Foreskin melanocyte (primary cell): ENCODE measurements at places on chromosomes 6 and 20.
A peak's percentile ranks its signal among the peaks of the same experiment; 100 is the strongest.

- no peak for DNase-seq
Observed at GRCh38 chr6:116507324-116507723, 4.1 kb upstream of the CALHM5 start.

DNA sequence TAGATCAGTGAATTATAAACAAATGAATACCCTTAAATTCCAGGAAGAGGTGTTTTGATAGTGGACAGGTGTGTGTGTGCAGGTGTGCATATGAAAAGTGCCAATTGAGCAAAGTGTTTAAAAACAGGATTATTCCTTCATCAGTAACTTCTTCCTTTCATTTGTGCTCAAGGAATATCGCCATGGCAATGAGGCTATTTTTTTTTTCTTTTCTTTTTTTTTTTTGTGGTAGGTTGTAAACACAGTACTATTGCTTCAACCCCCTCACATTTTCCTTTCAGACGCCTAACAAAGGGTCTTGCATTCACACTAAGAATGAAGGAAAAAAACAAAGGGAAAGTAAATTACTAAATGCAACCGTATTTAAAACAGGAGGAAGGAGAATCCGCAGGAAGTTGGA, 2.0 kb upstream of the HSPA1B start:
- DNase-seq: no peak

GRCh38 chr6:11851387-11851786, 72.8 kb upstream of the ADTRP start:
- no peak for DNase-seq

DNA sequence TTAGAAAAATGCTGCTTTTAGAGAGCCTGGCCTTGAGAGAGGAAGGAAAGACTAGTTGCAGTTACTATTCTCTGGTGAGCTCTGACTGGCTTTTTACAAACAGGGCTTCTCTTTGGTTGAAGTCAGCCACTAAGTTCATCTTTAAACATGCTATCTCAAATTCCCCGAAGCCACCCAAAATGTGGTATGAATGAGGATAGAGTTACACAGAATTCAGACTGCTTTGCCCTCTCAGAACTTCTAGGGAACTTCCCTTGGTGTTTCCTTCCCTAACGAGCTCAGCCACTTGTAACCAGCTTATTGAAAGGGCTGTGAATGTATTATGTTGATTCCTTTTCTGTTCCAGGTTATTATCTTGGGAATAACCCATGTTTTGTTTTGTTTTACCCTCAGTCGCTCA, 73.5 kb downstream of the EFHC1 start:
- DNase-seq: no peak

DNA sequence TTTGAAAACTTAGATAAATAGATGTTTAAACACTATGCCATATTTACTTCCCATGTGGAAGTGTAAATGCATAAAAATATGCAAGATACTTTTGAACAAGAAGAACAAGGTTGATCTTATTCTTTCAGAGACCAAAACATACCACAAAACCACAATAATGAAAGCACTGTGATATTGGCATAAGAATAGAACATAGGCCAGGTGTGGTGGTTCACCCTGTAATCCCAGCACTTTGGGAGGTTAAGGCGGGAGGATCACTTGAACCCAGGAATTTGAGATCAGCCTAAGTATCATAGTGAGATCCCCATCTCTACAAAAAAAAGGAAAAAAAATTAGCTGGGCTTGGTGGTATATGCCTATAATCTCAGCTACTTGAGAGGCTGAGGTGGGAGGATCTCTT, 66.5 kb downstream of the KCNS1 start:
- no peak for DNase-seq

DNA sequence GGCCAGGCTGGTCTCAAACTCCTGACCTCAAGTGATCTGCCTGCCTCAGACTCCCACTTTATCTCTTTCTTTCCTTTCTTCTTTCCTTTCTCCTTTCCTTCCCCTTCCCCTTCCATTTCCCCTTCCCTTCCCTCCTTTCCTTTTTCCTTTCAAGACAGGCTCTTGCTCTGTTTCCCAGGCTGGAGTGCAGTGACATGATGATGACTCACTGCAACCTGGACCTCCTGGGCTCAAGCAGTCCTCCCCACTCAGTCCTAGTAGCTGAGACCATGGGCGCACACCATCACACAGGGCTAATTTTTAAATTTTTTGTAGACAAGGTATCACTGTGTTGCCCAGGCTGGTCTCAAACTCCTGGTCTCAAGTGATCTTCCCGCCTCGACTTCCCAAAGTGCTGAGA, 377.6 kb upstream of the ZFP64 start:
- no peak for DNase-seq

DNA sequence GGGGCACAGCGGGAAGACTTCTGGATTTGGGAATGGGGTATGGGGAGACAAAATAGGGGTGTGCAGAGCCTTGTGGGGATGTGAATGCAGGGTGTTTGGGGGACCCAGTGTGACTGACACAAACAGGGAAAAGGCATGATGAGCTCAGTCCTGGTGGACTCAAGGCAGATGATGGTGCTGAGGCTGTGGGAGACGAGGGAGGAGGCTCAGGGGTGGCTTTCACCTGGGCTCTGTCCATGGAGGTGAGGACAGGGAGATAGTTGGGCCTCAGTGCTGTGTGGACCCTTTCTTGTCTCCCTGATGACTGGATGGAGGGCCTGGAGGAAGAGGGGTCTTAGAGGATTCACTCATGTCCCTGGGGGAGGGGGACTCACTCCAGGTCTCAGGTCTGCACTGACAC, 26.2 kb upstream of the MICB start:
- DNase-seq: no peak

DNA sequence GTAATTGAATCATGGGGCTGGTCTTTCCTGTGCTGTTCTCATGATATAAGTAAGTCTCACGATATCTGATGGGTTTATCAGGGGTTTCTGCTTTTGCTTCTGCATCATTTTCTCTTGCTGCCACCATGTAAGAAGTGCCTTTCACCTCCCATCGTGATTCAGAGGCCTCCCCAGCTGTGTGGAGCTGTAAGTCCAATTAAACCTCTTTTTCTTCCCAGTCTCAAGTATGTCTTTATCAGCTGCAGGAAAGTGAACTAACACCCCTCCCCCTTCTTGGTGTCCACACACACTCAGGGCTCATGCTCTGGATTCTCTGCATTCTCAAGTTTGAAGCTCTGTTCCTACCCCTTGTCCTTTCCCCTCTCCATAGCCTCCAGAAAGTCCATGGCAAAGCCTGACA, 107.1 kb downstream of the THBS2 start:
- no peak for DNase-seq

DNA sequence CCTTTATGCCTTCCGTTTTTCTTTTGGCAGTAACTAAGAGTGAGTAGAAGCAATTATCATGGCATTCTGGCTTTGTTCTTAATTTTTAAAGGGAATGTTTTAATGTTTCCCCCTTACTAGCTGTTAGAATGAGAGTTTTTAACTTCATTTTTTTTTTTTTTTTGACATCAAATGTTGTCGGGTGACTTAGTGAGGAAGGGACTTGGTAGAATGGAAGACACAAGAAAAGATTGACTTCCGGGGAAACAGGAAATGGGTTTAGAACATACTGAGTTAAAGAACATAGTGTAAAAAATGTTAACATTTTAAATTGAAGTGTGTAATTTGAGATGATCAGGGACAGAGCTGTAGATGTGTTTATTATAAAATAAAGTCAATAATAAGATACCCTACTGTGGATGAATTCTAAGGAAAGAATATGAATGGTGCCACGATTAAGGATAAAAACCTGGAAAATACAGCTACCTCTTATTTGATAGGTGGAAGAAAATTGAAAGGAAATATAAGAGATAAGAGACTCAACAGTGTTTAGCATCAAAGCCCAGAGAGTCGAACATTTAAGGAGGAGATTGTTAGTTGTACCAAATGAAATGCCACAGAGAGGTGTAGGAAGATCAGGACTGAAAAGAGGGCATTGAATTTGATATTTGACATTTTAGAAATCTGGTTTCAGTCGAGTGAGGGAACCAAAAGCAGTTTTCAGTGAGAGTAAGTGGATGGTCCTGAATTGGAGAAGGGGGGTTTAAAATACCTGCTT, 9.4 kb downstream of the HSF2 start:
- no peak for DNase-seq

- peak; percentile 49 for DNase-seq
Observed at GRCh38 chr6:72622094-72622940, 453 bp downstream of the KCNQ5 start.

DNA sequence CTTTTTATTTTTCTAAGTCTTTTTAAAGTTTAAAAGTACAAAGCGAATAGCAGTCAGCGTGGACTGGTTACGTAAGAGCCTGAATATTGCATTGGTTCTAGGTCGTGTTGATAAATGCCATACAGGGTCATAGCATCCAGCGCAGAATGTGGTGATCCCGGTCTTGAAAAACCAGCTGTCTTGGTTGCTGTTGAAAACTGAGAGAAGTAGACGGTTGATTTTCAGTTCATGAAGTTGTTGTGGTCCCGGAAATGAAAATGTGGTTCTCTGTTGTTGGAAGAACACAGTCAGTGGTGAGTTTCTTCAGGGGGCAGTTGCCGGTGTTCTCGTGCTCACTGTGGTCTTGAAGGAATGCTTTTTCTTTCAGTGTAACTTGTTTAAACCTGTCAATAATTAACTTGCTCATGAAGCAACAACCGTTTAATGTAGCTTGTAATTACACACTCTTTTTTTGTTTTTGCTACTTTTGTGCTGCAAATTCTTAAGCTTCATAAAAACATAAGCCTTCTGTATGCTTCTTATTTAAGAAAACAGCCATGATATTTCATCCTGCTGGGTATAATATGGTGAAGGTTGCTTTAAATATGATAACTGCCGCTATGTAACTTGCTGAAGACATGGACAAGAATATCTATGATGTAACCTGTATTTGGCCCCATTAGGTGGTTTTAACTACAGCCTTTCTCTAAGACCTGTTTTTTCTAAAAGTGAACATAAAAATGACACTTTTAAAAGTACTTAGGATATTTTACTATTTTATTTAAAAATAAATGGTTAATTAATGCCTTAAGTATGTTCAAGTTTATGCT, 64.8 kb upstream of the KIF25 start:
- no peak for DNase-seq

DNA sequence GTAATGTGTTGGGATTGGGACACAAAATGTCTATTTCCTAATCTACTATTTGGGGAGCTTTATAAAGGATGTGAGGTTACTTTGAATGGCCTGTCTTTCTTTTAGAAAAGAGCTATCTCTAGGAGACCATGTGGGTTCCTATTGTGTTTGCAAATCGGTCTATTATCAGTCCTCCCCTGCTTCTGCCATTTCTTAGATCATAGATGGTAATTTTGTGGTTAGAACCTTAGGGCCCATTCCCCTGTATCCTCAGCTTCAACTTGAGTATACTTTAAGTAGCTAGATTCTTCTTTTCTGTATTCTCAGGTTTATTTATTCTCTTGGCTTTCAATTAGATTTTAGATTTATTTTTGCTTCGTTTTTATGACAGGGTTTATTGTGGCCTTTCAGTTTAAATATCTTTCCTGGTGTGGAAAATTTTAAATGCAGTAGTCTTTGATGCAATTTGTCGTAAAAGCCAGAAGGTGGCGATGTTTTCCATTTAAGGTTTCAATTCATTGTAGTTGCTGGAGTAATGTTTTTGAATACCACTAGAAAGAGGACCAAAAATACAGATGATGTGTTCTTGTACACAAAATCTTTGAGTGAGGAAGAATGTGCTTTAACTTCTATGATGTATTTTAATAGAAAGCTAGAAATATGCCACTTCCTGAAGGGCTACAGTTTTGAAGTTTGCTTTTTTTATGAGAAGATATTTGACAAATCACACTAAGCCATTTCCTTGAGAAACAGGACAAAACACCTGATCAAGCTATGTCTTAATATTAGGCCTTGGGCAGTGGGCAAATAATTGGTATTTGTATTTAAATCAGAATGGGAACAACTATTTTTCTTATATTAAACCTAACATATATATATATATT, 20.3 kb downstream of the TBPL1 start:
- DNase-seq: peak; percentile 38

DNA sequence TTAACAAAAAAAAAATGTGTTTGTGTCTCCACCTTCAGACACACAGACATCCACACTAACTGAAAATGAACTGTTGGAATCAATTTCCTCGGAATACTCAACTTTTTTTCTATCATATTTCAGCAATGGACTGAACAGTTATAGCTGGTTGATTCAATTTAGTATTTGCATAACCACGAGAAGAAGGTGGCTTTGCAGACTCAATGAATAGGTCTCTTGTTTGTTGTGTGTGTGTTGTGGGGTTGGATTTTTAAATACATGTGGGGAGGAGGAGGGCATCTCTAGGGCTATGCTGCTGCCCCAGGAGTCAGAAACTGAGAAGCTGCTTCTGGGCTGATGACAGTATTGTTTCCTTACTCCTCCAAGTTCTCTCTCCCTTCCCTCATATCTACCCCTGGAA, 28.7 kb downstream of the TFAP2A start:
- peak; percentile 73 for DNase-seq

- no peak for DNase-seq
Observed at GRCh38 chr6:45983062-45983461, 32.6 kb downstream of the CLIC5 start.

- no peak for DNase-seq
Observed at GRCh38 chr20:63704749-63705117, 3.0 kb downstream of the ARFRP1 start.

DNA sequence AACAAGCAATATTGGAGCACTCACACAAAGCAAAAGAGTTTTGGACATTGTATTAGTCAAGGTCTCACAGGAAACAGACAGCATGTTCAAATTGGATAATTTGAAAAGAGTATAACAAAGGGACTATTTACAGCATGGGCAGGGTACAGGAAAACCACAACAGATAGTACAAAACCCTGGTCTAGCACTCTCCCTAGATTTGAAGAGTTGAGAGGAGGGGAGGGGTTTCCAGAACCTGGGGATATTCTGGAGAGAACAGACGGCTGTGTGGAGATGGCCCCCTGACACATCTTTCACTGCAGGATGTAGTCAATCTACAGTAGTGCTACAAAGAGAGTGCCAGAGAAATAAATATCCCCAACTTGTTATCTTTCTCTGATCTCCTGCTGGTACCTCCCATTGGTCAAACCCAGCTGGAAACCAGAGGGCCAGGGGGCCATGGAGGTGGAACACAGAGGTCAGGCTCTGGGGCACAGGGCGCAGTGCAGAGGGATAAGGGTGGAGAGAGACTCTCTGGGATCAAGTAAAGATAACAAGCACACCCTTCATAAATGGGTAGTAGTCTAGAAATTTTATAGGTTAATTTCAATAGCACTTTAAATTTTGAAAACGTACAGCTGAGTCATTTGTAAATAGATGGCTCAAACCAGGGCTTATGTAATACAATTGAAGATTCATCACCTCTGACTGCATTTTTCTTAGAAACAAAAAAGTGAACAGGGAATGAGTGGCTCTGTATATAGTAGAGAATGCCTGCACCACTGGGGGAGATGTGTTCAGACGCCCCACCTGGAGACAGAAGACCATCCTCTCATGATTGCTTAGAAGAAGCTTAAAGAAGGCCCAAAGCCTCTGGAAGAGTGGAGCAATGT, 25.7 kb downstream of the RCAN2 start:
- peak; percentile 2 for DNase-seq

DNA sequence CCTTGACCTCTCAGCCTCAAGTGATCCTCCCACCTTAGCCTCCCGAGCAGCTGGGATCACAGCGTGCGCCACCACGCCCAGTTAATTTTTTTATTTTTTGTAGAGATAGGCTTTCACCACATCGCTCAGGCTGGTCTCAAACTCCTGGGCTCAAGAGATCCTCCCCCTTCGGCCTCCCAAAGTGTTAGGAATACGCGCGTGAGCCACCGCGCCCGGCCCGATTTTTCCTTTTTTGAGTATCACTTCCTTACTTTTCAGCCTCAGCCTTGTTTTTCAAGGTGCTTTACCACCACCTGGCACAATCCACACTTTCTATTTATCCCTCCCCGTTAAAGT, 791 bp upstream of the STX11 start:
- DNase-seq: no peak

- no peak for DNase-seq
Observed at GRCh38 chr6:7881765-7882500, 28.7 kb downstream of the TXNDC5 start.
